Fibroblast of the aortic adventitia (primary cell): ENCODE measurements at places on chromosomes 1 and 21. TPM values are rescaled to one million over a fixed set of nuclear protein-coding genes. Genes with fewer than 3 reads are reported as not detected.

The FAM72D gene
- total RNA-seq, result 2.2 TPM in 1 of 2 replicates, not detected in the other

The CFAP107 gene
- total RNA-seq, result not detected in 2 replicates

The SIM2 gene
- 0.18 TPM in 1 of 2 replicates, not detected in the other for total RNA-seq

The LENEP gene
- not detected in 2 replicates for total RNA-seq

The SLC35D1 gene
- 8.7 and 12.6 TPM in 2 replicates for total RNA-seq

The IVL gene
- total RNA-seq, result not detected in 2 replicates

The CYP4A22 gene
- total RNA-seq, result not detected in 2 replicates

The CNKSR1 gene
- total RNA-seq, result 0.27 TPM in 1 of 2 replicates, not detected in the other

The AMPD1 gene
- total RNA-seq, result not detected in 2 replicates

The CYP4A11 gene
- not detected in 2 replicates for total RNA-seq

The ZNF697 gene
- 4.4 and 7.3 TPM in 2 replicates for total RNA-seq

The LCE2A gene
- not detected in 2 replicates for total RNA-seq

The AIM2 gene
- total RNA-seq, result not detected in 2 replicates

The LSM10 gene
- total RNA-seq, result 3.9 and 9.5 TPM in 2 replicates

The ALPL gene
- 1.1 and 16.3 TPM in 2 replicates for total RNA-seq

The S100A8 gene
- not detected in 2 replicates for total RNA-seq

The WNT3A gene
- total RNA-seq, result not detected in 2 replicates

The GPR52 gene
- total RNA-seq, result 2.9 TPM in 1 of 2 replicates, not detected in the other

The CACNA1S gene
- not detected in 2 replicates for total RNA-seq

The HSPA6 gene
- total RNA-seq, result 0.45 TPM in 1 of 2 replicates, not detected in the other

The BCAR3 gene
- 20.6 and 34.4 TPM in 2 replicates for total RNA-seq

The TBX15 gene
- total RNA-seq, result 0.33 and 0.63 TPM in 2 replicates

The INSRR gene
- total RNA-seq, result 0.08 TPM in 1 of 2 replicates, not detected in the other

The PADI2 gene
- 0.09 and 0.16 TPM in 2 replicates for total RNA-seq

The AGT gene
- total RNA-seq, result 1.1 and 8.4 TPM in 2 replicates
